Stimulated activated naive B cell treated with anti-CD40 and anti-IgM and Interleukin-4, amounts not matched to agents 10 μg/mL and 1 μg/mL and 100 μg/mL, for 72 hours (primary cell): ENCODE measurements at places on chromosomes 7 and 10.
A peak's percentile ranks its signal among the peaks of the same experiment; 100 is the strongest.

- peak; percentile 93 for DNase-seq
Observed at GRCh38 chr10:48670978-48671913, 13.4 kb upstream of the WDFY4 start.

- DNase-seq = no peak
Observed at GRCh38 chr10:3963191-3963673, 178.2 kb upstream of the KLF6 start.

GRCh38 chr10:70475661-70476060 is 2.9 kb upstream of the PALD1 start:
- DNase-seq = no peak

- DNase-seq = no peak
Observed at GRCh38 chr7:109699661-109700060, 1130.0 kb downstream of the DNAJB9 start.

DNA sequence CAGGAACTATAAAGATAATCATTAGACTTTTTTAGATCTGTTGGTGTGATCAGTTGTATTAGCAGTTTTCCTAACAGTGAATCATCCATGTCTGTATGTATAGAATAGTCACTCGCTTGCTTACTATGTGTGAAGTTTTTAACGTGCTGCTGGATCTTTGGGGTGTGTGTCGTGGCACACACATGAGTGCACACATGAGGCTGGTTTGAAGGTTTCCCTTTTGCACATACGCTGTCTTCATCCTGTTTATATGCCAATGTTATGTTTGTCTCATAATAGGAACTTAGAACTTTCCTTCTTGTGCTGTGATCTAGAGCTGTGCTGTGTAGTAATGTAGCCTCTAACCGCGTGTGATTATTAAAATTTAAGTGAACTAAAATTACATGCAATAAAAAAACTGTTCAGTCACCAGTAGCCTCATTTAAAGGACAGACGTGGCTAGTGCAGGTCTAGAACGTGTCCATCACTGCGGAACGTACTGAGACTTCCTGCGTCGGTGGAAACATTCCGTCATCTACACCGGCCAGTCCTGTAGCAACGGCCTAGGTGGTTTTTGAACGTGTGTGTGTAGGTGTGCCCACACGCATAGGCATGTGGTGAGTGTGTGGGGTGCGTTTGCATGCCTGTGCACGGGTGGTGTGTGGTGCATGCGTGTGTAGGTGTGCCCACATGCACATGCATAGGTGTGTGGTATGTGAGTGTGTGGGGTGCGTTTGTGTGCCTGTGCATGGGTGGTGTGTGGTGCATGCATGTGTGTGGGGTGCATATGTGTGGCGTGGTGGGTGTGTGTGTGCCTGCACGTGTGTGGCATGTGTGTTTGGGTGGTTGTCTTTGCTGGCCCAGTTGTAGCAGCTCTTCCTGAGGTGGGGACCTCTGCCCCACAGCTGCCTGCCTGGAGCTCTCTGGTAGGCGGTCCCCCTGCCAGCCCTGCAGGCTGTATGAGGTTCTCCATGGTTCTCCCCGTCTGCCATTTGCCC is 56.6 kb downstream of the INPP5A start:
- peak; percentile 52 for DNase-seq

GRCh38 chr10:34761453-34761852 is 53.6 kb downstream of the PARD3 start:
- no peak for DNase-seq

DNA sequence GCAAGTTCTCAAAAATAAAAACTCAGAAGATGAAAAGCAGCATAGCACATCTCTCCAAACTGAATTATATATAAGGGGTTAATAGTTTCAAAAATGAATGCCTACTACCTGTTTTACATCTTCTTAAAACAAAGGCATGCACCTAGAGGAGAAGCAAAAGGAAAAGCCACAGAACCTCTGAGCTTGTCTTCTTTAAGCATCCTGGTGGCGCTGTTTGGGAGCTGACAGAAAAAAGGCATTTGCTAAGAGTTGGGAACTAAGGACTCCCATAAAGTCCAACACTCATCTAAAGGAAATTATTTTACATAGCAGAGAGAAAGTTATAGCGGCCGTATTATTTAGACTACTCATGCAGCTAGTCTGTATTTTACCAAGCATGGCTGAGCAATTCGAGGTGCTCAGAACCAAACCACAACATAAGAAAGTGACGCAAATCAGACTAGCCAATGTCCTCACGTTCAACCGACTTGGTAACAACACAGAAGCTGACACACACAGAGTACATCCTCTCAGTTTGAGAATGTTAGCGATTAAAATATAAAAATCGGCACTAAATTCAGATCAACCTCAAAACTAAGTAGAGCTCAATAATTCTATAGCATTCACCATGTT is 38.8 kb downstream of the PTN start:
- no peak for DNase-seq

DNA sequence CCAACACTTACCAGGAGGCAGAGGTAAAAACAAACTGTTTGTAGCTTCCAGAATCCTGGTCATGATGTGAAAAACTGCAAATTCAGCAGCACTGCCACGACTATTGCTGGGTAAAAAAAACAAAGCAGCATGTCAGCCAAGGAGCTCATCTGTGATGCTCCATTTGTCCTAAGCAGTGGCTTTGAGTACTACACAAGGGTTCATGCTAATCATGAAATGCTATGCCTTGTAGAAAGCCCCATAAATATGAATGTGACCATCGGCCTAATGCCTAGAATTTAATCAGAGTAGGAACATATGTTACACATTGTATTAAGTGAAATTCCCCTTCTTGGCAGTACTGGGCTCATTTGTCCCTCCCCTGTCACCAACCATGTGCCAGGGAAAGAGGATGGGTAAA is 95.4 kb downstream of the GSAP start:
- no peak for DNase-seq

DNA sequence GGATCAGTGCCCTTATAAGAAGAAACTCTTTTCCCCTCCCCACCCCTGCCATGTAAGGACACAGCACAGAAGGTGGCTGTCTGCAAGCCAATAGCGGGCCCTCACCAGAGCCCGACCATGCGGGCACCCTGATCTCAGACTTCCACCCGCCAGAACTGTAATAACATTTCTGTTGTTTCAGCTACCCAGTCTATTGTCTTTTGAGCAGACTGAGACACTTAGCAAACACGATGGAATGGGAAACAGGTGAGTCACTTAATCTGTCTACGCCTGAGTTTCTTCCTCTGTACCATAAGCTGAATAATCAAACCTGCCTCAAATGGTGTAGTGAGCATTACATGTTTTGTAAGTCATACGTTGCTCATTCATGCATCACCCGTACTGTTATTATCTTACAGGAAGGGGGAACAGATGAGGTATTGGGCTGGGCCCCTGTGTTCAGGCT is 58.2 kb downstream of the STRA8 start:
- no peak for DNase-seq

GRCh38 chr10:22427890-22428571 is 82.7 kb downstream of the SPAG6 start:
- no peak for DNase-seq

DNA sequence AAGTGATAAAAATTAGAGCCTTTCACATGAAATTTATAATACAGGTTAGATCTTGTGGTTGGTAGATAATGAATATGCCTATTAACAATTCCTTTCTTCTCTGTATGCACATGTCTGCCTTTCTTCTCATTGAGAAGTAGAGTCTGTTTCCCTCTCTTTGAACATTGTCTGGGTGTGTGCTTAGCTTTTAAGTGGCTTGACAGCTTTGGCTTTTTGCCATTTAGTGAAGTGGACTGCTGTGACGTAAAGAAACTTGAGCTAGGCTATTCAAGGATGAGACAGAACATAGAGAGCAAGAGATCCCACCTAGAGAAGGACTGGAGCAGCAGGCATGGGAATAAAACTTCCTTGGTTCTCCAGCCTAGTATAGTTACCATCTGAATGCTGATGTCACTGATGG is 996.7 kb upstream of the CELF2 start:
- DNase-seq = no peak

DNA sequence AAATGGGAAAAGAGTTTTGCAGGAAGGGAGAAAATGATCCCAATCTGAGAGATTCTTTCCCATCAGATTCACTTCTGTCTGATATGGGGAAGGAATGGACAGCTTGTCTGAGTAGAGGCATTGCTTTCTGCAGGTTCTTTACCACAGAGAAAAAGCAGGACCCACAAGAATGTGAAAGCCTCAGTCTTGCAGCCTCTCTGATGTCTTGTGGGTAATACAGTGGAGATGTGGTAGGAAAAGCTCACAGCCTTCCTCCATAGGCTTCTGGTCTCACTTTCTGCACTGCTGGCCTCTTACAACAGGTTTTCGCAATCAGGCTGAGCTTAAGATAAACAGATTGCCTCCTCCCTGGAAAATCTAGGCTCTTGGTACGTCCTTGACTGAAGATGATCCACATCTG is 551 bp downstream of the IFIT1 start:
- no peak for DNase-seq

- DNase-seq = no peak
Observed at GRCh38 chr7:376306-377079, 86.5 kb downstream of the FOXL3 start.

- no peak for DNase-seq
Observed at GRCh38 chr7:25850735-25851134, 301.3 kb upstream of the NFE2L3 start.

DNA sequence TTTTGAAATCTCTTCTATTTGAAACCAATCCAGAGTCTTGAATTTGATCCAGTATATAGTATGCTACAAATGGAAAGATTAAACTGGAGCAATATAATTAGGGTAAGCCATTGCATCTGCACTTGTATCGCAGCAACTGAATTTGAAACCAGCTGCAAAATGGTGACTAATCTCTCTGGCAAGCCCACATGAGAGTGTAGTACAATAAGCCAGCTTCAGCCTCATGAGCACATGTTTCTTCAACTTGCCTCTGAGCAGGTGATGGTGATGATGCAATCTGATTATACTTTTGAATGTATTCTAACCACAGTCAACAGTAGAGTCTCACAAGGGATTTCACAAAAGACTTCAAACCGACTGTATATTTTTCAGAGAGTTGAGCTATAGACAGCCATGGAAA is 829 bp upstream of the RPA3 start:
- no peak for DNase-seq

DNA sequence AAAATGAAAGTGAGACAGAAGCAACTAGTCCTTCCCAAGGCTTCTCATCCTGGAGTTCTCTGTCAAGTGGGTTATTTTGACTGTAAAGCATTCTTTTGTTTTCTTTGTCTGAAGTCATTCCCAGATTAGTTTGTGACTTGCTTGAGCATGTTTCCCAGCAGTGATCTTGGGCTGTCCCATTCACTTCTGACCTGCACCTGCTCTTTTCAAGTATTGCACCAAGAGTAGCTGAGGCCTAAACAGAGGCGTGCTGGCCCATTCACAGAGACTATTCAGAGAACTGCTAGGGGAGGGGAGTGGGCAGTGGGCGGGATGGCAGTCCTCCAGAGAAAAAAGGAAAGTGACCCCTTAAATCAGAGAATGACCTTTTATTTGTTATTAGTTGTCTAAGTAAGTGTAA is 61.3 kb downstream of the CACNA2D1 start:
- no peak for DNase-seq

DNA sequence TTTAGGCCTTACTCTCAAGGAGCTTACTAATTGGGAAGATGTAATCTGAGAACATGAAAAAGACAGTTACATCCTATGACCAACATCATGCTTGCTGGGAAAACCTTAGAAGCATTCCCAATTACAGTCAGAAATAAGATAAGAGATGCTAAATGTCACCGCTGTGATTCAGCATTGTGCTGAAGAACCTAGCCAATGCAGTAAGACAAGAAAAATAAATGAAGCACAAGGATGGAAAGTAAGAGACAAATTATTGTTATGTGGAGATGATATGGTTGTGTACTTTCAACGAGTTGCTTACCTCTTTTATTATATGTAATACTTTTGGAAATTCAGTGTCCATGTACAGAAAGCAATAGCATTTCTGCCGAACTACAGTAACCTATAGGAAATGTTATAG is 104.8 kb downstream of the RBM20 start:
- DNase-seq = no peak

GRCh38 chr10:73744664-73744975 is 448 bp downstream of the SEC24C start:
- peak; percentile 47 for DNase-seq

DNA sequence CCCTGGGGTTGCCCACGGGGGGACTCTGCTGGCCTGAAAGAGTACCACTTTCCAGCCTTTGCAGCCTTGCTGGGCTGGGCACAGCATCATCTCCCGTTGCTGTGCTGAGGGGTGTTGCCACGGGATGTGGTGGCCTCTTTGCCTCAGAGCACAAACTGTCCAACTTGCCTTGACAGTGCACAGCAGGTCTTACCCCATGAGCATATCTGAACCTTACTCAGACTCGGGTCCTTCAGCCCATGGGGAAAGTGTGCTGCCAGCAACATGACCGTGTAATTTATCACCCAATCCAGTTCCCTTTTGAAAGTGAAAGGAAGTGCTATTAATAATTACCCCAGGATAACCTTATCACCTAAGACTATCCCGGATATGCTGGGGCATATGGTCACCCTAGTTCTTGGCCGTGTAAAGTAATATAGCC is 46.8 kb downstream of the TBXAS1 start:
- DNase-seq = no peak

DNA sequence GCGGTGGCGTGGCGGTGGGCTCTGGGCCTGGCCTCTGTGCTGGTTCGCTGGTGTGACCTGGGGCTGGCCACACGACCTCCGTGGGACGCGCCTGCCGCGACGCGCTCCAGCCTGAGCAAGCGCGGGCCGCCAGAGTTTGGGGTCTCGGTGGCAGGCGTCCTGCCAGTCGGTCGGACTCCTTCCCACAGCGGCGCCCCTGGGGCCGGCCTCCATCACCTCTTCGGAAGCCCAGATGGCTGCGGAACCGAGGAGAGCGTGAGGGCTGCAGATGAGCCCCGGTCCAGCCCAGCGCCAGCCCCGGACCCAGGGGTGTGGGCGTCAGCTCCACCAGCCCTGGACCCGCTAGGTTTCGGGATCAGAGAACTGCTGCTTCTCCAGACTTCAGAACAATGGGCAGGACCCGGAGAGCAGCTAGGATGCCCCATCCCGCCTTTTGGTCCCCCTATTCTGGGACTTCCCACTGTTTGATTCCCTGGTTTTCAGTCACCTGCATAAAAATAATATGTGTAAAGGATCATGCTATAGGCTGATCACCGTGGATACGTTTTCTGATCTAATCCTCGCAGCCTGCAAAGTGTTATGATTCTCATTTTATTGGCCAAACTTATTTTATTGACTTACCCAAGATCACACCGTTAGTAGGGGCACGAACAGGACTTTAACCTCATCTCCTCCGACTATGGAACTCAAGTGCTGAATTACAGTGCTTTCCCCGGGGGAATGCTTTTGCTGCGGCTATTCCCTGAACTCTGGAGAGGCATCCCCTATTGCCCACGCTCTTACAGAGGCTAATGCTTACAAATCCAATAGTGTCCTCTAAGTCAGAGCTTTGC is 2.8 kb downstream of the CYP26C1 start:
- DNase-seq = no peak

DNA sequence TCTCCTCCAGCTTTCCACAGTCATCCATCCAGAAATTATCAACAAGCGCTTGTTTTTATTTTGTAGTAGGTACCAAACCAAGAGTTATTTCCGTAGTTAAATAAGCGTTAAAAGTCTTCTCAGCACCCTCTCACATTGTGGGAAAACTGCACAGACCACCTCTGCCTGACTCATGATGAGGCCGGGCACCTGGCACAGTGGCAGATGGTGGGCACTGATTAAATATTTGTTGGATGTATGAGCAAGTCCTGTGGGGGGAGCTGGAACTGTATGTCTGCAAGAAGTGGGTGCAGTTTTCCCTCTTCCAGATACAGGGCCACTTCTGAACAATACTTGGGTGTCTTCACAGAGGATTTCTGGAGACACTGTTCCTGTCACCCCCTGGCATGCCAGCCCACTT is 5.3 kb upstream of the REPIN1 start:
- DNase-seq = no peak

- no peak for DNase-seq
Observed at GRCh38 chr7:66727058-66727457, 13.5 kb upstream of the RABGEF1 start.
